ENCODE measurements at places on chromosomes 2 and 18.
A peak's percentile ranks its signal among the peaks of the same experiment; 100 is the strongest.

- DNase-seq = no peak
These were observed 16.5 kb downstream of the TWIST2 start for GRCh38 chr2:238864207-238865014.

- no peak for DNase-seq
These were observed 40.8 kb downstream of the KCMF1 start for GRCh38 chr2:85011747-85012146.

GRCh38 chr2:104504331-104505073, 349.4 kb upstream of the POU3F3 start:
- no peak for DNase-seq

DNA sequence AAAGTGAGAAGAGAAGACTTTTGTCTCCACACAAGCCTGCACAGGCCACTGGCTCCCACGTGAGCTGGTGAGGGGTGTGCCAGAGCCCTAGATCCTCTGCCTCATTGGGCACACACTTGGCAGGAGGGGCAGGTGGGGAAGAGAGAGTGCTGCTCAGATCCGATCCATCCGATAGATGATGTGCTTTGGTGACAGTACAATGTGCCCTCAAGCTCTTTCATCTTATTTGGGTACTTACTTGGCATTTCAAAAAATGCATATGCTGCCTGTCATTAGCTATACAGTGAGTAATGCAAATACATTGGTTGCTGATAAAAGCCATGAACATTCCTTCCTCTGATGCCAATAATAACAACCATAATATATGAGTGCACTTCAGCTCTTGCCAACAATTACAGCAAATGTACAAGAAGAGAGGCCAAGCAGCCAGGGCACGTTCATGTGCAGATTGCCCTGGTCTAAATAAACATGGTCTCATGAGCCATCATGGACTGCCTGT, 255.3 kb downstream of the VAPA start:
- DNase-seq = no peak

DNA sequence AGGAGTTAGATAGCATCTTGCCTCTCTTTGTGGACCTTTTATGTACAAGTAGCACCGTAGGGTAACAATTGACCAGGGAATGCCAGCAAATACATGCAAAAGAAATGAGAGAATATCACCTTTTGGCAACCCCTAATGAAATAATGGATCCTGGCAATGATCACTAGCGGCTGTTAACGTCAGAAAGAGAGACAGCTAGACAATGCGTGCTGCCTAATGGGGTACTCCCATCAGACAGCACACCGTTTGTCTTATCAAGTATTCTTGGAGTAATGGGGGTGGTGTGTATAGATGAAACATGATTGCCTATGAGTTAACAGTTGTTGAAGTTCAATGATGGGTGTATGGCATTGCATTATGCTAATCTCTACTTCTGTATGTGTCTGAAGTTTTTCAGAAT, 1.6 kb downstream of the ELAC1 start:
- DNase-seq = no peak

DNA sequence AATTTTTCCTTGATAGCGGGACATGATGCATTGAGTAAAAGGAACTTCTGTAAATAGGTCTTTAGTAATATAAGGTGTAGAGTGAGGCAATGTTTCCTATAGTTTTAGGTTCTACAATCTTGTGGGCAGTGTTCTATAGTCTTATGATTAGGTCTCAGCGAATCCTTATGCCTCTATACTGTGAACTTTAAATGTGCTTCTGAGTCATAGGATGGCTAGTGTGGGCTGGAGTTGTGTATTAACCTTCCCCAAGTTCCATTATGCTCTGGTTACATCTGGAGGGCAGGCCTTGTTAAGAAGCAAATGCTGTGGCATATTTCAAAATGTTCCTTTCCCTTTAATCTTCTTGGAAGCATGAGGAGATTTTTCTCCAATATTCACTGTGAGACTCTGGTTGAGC, 73.5 kb downstream of the ROCK2 start:
- DNase-seq = no peak

- DNase-seq = no peak
These were observed 21.3 kb upstream of the FAM117B start for GRCh38 chr2:202613479-202613878.

DNA sequence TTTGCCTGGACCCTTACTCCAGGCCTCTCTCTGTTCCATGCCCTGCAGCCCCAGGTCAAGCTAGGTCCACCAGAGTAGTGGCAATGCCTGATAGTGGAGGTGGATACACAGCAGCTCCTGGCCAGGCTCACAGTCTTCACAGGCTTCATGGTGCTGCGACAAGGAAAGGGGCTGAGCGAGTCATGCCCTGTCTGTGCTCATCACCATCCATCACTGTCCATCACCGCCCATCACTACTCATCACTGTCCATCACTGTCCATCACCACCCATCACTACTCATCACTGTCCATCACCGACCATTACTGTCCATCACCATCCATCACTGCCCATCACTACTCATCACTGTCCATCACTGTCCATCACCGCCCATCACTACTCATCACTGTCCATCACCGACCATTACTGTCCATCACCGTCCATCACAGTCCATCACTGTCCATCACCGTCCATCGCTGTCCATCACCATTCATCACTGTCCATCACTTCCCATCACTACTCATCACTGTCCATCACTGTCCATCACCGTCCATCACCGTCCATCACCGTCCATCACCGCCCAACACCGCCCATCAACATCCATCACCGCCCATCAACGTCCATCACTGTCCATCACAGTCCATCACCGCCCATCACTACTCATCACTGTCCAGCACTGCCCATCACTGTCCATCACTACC, 57.1 kb upstream of the OTOS start:
- DNase-seq = no peak

GRCh38 chr2:100211521-100211920, 69.1 kb upstream of the AFF3 start:
- no peak for DNase-seq

- DNase-seq = no peak
These were observed 6.5 kb upstream of the RAX start for GRCh38 chr18:59279722-59280121.

DNA sequence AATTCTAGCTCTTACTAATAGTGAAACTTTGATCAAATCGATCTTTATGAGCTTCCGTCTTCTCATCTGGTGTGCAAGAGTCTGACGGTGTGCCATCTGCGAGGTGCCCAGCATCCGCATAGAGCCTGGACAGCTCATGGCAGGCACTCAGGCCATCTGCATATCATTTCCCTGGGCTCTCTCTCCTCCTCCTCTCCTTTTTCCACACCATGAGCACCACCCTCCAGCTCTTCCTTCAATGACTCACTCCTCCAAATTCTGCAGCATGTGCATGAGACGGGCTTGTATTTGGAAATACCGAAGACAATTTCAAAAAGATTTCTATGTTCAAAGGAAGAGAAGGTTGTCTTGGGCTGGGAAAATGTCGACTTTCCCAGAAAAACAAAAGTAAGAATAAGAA, 161.1 kb downstream of the CCBE1 start:
- DNase-seq = no peak

- peak; percentile 18 for DNase-seq
These were observed 199.9 kb downstream of the BCL2 start for GRCh38 chr18:63119647-63120046.

GRCh38 chr2:70461414-70461813, 92.2 kb downstream of the TGFA start:
- DNase-seq = no peak

- DNase-seq = no peak
These were observed 145.8 kb upstream of the ID2 start for GRCh38 chr2:8535821-8536685.

DNA sequence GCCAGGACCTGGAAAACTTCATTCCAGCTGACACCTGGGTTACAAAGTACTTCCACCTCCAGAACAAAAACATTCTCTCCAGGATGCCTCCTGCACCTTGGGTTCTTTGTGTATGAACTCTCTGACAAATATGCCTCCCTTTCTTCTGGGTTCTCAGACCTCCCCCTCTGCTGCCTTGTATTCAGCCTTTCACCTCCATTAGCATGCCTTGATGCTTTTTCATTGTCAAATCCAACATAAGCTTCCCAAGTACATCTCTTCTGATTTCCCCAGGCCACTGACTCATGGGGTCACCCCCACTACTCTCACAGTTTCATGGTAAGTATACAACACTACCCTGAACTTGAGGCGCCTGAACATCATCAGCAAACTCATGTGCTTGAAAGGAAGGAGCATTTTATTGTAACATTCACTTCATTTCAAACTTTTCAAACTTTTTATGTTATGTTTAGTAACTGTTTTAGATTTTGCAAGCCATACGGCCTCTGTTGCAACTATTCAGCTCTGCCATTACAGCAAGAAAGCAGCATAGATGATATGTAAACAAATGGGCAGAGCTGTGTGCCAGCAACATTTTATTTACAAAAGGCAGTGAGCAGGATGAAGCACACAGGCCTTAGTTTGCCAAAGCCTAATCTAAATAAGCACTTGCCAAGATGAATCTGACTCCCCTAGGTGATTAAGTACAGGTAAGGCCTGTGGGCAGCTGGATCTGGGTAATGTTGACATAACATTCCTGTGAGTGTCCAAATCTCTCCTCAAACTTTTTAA, 32.5 kb upstream of the MRPS9 start:
- DNase-seq = no peak

- no peak for DNase-seq
These were observed 154.2 kb downstream of the LTBP1 start for GRCh38 chr2:33100921-33101320.

DNA sequence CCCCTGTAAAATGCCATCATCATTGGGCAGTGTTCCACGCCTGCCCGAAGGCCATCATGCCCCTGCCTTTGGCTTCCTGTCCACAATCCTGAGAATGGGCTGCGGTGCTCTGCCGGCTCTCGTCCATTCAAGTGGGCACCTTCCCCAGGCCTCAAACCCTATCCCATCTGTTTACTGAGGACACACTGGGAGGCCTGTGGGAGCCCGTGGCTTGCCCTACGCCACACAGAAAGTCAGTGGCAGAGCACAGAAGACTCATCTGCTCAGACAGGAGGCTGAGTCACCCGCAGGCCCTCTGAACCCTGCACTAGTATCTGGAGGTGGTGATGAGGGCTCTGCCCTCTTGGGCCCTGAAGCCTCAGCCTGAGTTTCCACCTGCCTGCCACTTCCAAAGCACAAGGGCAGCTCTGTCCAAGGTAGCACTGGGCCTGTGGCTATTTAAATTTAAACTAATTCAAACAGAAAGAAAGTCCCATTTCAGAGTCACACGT, 19.1 kb upstream of the ANKRD53 start:
- no peak for DNase-seq

GRCh38 chr2:238742664-238743063, 105.2 kb upstream of the TWIST2 start:
- DNase-seq = no peak

DNA sequence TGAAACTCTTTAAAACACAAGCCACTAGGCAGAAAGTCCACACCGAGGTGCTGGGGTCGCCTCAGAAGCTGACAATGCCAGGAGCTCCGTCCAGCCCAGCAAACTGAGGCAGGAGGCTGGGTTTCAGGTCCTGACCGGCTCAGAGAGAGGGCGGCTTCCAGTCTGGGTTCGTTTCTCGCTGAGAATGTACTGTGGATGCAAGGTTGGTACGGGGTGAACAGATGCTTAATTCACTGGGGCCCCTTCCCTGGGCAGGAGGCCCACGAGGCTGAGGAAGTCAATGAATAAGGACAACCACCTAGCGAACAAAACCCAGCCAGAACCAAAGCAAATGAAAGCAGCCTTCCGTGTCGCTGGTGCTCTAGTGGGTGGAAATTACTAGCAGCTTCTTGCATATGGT, 142.0 kb downstream of the RTP5 start:
- DNase-seq = no peak

DNA sequence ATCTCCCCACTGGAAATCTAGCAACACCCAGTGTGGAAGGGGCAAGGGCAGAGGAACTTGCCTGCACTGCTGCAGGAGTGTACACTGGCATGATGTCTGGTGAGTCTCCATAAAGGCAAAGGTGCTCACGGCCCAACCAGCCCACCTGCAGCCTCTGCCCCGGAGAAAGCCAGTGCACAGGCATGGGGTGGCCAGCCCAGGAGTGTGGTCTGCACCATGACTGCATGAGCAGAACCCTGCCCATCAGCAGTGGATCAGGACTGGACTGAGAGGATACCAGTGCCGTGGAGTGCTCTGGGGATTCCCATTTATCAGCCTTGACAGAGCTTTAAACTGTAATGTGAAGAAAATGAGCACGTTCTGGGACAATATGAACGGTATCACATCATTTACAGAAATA, 342.6 kb upstream of the HS6ST1 start:
- no peak for DNase-seq

DNA sequence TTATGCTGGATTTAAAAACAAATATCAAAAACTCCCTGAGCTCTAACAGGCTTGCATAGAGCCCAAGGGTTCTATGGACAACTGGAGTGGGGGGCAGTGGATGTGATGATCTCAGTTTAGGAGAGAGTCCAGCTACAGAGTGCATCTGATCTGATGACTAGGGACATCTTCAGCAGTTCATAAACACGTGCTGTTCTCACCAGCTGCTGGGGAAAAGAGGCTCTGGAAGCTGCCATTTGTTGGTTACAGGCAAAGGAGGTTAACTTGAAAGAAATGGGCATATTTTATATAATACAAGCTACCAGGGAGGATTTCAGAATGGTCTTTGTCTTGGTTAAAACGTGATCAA, 36.0 kb upstream of the ZNF396 start:
- no peak for DNase-seq

GRCh38 chr2:69213782-69214181, 173.2 kb downstream of the GFPT1 start:
- no peak for DNase-seq

DNA sequence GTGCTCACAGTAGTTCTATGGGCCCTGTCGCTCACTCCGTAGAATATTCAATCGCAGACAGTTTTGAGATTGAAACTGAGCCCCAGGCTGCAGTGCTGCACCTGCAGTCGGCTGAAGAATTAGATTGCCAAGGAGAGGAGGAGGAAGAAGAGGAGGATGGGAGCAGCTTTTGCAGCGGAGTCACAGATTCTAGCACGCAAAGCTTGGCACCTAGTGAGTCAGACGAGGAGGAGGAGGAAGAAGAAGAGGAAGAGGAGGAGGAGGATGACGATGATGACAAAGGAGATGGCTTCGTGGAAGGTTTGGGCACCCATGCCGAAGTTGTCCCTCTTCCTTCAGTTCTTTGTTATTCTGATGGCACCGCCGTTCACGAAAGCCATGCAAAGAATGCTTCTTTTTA, 115.2 kb downstream of the GALNT3 start:
- no peak for DNase-seq

DNA sequence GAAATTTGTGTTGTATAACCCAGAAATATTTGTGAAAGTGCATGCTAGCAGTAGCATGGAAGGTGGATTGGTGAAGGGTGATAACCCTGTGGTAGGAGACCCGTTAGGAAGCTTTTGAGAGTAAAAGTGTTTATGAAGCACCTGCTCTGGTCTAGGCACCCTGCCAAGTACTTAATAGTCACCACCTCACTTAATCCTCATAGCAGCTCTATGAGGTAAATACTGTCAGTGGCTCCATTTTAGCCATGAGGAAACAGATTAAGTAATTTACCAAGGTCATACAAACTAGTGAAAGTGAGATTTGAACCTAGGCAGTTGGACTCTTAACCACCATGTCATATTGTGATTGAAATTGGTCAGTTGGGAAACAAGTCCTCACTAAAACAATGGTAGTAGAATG, 66.8 kb downstream of the TET3 start:
- DNase-seq = no peak

Data from activated CD4-positive, alpha-beta T cell treated with anti-CD3 and anti-CD28 coated beads for 4 hours (primary cell).